ENCODE measurements at places on chromosomes 2 and 18. TPM values are rescaled to one million over a fixed set of nuclear protein-coding genes. Genes with fewer than 3 reads are reported as not detected.

The C2orf66 gene
- polyA plus RNA-seq: not detected

The B3GNT2 gene
- polyA plus RNA-seq: 25.1 TPM

The SCN2A gene
- polyA plus RNA-seq: 0.06 TPM

The PPP1R1C gene
- not detected for polyA plus RNA-seq

The ADAM23 gene
- polyA plus RNA-seq: not detected

The RAD51AP2 gene
- not detected for polyA plus RNA-seq

The UGT1A4 gene
- not detected for polyA plus RNA-seq

The CNDP1 gene
- not detected for polyA plus RNA-seq

The ALLC gene
- not detected for polyA plus RNA-seq

The HOXD4 gene
- not detected for polyA plus RNA-seq
